Stimulated activated CD8-positive, alpha-beta memory T cell treated with anti-CD3 and anti-CD28 coated beads, Interleukin-15, amount 100 ng/mL, for 4 hours (primary cell): ENCODE measurements at places on chromosomes 12 and 14.

DNA sequence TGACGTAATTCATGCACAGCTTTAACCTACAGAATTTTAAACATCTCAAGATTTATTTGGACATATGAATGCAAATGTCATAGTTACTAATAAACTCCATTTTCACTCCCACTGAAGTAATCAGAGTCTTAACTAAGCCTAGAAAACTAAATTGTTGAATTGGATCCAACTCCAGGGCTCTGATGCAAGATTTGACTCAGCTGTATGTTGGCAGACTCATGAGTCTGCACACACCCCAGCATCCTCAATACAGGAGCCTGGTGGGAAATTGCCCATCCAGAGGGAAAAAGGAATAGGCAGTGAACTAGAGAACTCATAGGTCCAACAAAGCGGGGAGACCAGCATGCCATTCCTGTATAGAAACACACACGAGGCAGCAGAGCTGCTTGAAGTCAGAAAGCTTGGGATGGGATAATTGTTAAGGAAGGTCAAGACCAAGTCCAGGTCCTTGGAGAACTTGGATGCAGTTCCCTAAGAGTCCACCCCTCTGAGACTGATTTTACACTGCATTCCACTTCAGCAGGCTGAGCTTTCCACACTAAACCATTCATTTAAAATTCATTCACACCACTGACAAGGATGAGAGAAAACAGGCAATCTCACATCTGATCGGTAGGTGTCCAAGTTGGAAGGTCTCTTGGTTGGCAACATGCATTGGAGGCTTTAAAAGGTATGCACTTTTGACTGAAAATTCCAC is 14.4 kb downstream of the TMTC1 start:
- no peak for DNase-seq

GRCh38 chr12:91819132-91819447 is 326.6 kb downstream of the BTG1 start:
- DNase-seq = no peak

DNA sequence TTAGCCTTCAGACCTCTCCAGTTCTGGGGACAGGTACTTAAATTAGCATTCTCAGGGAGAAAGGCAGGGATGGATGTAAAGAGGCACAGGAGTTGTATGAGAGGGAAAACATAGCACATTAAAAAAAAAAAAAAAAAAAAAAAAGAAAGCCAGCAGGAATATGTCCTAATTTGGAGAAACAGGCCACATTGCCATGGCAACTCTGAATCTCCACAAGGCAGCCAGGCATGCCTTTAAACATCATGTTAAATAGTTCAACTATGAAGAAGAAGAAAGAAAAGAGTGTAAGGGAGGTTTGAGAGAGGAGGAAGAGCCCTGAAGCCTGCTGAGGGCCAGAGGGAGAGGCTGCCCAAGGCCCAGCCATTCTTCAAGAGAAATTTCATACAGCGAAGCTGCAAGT is 145.8 kb downstream of the GRIN2B start:
- DNase-seq = no peak

DNA sequence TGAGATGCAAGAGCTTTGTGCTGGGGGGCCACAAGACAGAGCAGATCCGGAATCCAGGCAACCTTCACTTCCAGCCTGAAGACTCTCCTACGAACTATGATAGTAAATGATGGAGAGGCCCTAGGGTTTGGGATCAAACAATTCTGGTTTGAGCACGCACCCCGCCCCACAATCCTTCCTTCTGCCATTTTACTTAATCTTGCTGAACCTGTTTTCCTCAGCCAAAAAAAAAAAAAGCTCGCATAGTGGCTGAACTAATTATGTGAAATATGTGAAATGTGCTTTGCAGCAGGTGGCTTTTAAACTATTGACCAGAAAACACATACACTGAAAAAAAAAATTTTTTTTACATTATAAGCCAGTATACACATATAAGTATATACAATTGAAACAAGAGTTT is 667 bp upstream of the ITFG2 start:
- DNase-seq = no peak

DNA sequence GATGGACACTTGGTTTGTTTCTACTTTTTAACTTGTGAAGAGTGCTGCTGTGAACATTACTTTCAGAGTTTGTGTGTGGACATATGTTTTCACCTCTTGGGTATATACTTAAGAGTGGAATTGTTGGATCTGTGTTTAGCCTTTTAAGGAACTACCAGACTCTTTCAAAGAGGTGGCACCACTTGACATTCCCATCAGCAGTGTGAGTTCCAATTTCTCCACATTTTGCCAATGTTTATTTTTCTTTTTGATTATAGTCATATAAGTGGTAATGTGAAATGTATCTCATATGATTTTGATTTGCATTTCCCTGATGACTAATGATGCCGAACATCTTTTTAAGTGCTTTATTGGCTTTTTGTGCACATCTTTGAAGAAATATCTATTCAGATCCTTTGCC is 44.8 kb downstream of the ARHGAP5 start:
- DNase-seq = no peak

GRCh38 chr12:52655720-52656124 is 3.7 kb upstream of the KRT2 start:
- DNase-seq = no peak

DNA sequence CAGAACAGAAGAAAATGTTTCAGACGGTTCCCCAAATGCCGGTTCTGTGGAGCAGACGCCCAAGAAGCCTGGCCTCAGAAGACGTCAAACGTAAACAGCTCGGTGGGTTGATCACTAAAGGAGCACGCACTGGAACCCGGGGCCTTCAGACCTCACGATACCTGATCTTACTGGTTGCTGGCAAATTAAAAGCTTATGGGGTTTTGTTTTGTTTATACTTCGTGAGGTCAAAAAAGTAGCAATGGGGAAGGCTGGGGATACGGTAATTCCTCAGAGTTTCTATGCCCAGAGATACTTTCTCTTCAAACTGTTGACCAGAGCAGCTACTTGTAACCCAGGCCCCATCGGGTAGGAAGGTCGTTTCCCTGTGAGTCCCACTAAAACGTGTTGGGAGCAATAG is 1.7 kb downstream of the CDKN1B start:
- no peak for DNase-seq

GRCh38 chr12:126093908-126094307 is 1028.7 kb downstream of the AACS start:
- no peak for DNase-seq

GRCh38 chr12:18895946-18896345 is 158.0 kb downstream of the CAPZA3 start:
- no peak for DNase-seq

GRCh38 chr12:22657538-22657937 is 32.6 kb downstream of the ETNK1 start:
- no peak for DNase-seq

GRCh38 chr12:47717046-47717442 is 8.2 kb downstream of the ENDOU start:
- DNase-seq = no peak

GRCh38 chr12:83276904-83277303 is 590.2 kb downstream of the TMTC2 start:
- DNase-seq = no peak

- DNase-seq = no peak
These were observed 88.4 kb downstream of the LIN7A start for GRCh38 chr12:80849337-80849736.

DNA sequence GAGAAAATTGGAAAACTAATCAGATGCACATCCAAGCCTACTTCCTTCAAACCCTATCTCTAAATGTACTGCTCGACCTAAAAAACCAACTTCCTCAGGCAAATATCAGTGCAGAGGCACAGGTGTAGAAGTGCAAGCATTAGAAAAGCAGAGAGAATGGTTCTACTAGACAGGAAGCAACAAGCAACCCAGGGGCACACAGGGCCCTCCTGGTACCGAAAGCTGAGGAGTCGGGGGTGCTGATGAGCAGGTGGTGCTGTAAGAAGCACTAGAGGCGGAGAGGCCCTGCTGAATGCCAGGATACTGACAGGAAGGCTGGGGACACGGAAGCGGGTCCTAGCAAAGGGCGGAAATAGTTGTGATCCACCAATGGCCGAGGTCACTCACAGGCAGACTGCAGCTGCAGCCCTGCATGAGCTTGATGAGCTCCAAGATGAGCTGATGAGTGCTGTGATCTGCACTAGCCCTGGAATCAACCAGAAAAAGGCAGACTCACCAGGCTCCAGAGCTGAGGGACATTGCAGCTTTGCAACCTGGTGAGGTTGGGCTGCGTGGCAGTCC is 85.9 kb downstream of the TTC7B start:
- no peak for DNase-seq

GRCh38 chr12:47868041-47868440 is 36.8 kb downstream of the VDR start:
- no peak for DNase-seq

- DNase-seq = no peak
These were observed 2.2 kb downstream of the LRRC43 start for GRCh38 chr12:122185079-122185478.

DNA sequence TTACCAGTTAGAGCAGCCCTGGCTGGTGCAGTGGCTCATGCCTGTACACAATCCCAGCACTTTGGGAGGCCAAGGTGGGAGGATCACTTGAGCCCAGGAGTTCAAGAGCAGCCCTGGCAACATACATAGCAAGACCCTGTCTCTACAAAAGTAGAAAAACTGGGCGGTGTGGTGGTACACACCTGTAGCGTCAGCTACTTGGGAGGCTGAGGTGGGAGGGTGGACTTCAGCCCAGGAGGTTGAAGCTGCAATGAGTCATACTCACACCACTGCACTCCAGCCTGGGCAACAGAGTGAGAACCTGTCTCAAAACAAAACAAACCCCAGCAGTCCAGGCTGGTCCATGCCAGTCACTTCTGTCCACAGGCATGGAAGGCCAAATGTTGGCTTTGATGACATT is 7.4 kb downstream of the COX14 start:
- no peak for DNase-seq

DNA sequence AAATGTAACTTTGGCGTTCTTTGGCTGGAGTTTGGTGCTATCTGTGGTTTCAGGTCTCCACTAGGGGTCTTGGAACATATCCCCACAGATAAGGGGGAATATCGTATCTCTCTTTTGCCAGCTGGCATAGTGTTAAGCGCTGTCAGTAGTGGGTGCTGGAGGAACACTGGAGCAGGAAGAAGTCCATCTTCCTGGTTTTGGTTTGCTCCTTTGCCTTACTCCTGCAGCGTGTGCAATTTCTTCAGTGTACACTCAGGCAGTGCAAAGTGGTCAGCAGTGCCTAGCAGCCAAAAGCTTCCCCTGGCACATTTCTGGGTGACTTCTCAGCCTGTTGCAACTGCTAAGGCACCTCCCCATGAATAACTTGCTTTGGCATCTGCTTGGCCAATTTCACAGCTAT is 11.7 kb upstream of the RIPK3 start:
- DNase-seq = no peak

- no peak for DNase-seq
These were observed 9.4 kb upstream of the C12orf75 start for GRCh38 chr12:105321125-105321524.

DNA sequence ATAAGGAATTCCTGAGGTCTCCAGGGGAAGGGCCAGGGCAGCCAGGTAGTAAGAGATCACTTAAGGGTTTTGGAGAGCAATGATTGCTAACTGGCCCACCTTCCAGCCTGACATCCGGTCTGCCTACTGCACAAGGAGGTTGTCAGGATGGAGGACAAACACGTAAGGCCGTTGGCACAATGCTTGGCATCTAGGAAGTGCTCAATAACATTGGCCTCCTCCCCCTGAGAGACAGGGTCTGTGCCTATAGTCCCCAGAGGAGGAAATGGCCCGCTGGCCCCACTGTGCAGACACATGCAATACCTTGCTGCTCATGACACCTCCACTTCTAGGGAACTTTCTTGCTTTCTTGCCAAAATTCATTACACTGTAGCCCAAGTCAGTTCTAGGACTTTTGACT is 73.2 kb downstream of the NTF3 start:
- DNase-seq = no peak

DNA sequence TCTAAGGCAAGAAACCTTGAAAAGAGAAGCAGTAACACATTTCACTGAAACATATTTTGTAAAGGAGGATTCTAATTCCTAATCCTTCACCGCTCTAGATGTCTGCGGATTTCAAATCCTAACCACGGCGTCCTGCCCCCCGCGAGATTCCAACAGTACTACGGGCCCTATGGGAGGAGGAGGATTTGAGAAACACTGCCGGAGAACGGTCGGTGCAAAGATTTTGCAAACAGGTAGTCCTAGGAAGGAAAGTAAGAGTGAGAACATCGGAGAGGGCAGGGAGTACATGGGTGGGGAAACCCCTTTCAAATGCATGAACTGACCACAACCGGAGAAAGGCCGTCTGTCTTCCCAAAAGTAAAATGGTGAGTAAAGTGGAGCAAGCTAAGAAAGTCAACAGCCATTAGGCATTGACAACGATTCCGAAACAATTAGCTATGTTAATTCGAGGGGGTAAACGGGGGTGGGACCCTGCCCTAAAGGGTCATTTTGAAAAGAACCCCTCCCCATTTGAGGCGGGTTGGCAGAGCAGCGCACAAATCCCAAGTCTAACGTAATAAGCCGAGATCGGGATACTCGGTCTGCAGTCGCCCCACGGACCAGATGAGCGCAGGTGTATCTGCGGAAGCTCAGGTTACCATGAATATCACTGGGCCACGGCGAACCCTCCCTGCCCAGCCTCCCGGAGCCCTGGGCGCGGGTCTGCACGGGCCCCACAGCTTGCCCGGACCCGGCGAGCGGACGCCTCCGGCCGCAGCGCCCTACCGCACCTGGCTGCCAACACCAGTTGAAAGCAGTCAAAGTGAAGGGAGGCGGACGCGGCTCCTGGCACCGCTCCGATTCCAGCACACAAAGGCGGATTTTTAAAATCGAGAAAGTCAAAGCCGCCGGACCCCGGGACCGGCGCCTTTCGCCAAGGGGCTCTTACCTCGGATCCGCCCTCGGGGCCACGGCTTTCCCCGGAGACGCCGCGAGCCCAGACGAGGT is 662 bp downstream of the EPS8 start:
- DNase-seq = no peak

DNA sequence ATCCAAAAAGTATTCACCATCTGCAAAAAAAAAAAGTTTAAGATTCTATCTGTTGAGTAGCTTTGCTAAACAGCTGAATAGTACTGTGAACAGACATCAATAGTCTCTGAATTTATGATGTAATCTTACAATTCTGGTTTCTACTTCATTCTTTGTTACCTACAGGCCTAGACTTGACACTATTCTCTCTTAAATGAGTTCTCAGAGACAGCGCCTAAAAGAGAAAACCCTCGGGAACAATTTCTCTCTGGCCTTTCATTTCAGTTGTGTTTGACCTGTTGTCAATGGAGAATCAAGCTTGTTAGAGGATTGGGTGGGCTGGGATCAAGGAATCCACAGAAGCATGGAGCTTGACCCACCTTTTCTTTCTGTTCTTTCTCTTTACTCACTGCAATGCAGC is 5.9 kb upstream of the TWF1 start:
- no peak for DNase-seq

DNA sequence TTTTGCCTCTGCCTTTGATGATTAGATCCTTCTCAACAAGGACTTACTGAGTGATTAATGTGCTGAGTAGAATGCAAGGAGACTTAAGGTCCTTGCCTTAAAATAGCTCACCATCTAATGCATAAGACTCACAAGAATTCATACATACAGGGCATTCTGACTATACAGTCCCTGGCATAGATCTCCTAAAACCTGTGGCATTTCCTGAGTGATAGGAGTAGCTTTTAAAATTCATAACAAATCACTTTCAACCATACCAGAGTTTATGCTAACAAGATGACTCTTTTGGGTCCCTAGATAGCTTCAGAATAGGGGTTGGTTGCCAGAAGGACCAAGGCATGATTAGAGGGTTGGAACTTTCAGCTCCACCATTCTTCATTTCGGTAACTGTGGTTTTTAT is 48.8 kb downstream of the STXBP6 start:
- no peak for DNase-seq

GRCh38 chr14:65872536-65872935 is 460.0 kb downstream of the FUT8 start:
- no peak for DNase-seq

- DNase-seq = no peak
These were observed 121.0 kb downstream of the HELB start for GRCh38 chr12:66423266-66423665.
